Ascending aorta (tissue), 2 donors: ENCODE measurements at places on chromosomes 1 and 21.

GRCh38 chr1:19310061-19310460, 1.9 kb downstream of the AKR7A2 start:
- no peak overlapping the region for H3K27ac ChIP-seq
- no peak overlapping the region for H3K4me3 ChIP-seq
- DNase-seq, result no peak
- no peaks in the 10 kb centered on the region for H3K4me1 ChIP-seq

DNA sequence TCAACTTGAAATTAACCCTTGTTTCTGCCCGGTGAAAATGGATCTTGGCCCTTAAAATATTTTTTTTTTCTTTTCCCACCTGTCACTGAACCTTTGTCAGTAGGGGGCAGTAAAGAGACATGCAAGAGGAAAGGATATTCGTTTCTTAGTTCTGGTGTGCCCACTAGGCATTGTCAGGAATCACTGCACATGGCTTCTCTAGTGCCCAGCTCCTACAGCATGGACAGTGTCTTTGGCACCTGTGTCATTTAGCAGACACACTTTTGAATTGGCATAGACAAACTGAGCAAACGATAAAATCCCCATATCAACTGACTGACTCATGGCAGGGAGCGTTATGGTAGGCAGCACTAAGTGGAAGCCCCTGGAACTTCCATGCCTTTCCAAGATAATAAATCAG, 1048.1 kb downstream of the BRINP3 start:
- H3K4me3 ChIP-seq, result no peak overlapping the region
- no peaks in the 10 kb centered on the region for H3K27me3 ChIP-seq
- no peaks in the 10 kb centered on the region for H3K36me3 ChIP-seq
- H3K27ac ChIP-seq, result no peak overlapping the region
- no peak for DNase-seq

DNA sequence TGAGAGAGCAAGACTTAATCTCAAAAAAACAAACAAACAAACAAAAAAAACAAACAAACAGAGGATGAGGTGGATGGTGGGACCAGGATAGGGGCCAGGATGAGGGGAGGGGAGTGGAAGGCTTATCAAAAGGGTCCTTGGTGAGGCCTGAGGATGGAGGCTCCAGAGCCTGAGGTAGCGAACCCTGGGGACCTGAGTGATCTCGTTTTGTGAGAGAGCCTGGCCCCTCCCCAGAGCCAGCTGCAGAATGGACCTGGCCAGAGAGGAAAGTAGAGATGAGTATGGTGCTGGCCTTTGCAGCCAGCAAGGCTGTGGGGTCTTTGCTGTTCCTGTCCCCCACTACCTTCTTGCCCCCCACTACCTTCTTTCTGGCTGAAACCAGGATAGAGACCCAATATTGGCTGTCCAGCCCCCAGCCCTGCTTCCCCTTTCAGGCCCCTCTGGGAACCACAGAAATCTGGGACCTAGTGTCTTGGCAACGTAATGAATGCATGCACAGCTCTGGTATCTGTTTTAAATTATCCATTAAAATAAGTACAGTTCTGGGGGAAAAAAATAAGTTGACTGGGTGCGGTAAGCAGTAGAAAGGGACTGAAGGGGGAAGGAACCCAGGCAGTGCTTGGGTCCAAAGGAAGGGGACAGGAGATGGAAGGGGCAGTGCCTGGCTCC, 1.1 kb upstream of the LMNA start:
- peak overlapping the region; percentile 100 for H3K4me3 ChIP-seq
- peaks cover 4% of the 10 kb centered on the region for H3K4me1 ChIP-seq
- H3K27me3 ChIP-seq, result no peaks in the 10 kb centered on the region
- peak overlapping the region; percentile 97 for H3K27ac ChIP-seq
- H3K36me3 ChIP-seq, result peaks cover 5% of the 10 kb centered on the region

DNA sequence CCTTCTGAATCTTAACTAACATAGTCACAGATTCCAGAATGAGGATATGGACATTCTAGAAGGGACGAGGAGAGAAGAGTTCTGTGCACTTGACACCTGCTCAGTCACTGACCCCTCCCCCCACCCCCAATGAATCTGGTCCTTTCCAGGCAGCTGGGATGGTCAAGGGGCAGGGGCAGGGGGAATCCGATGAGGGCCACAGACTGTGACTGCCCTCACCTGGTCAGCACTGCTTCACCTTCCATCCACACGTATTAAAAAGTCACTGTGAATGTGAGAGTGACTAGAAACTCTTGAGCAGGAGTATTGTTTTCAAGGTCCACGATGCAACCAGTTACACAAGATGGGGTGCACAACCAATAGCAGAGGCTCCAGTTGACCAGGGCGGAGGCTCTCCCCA, 9.5 kb upstream of the PRAMEF12 start:
- no peaks in the 10 kb centered on the region for H3K36me3 ChIP-seq
- no peaks in the 10 kb centered on the region for H3K4me1 ChIP-seq
- H3K27ac ChIP-seq, result no peak overlapping the region

DNA sequence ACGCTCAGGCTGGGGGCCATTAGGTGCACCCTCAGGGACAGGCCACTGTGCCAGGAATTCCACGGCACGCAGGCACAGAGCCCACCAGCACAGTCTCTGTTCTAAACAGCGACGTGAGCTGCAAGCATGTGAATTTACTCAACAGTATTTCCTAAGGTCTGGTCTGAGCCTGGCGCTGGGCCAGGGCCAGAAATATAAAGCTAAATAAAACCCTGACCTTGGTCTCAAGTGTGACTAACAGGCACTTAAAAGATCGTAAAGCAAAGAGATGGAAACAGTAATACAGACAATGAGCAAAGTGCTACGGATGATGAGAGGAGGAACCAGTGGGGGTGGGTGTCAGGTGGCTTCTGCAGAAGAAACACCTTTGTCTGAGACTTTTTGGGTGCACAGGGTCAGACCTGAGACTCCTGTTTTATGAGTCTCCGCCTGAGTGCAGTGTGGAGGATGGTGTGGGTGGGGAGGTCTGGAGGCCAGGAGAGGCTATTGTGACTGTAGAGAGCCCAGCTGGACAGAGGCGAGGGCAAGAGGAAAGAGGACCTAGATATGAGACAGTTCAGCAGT, 53.4 kb upstream of the EDN2 start:
- H3K27ac ChIP-seq, result peak overlapping the region; percentile 72
- H3K4me3 ChIP-seq, result no peak overlapping the region
- H3K4me1 ChIP-seq, result no peaks in the 10 kb centered on the region
- H3K27me3 ChIP-seq, result no peaks in the 10 kb centered on the region
- peak; percentile 65 for DNase-seq
